ENCODE measurements at places on chromosomes 11 and 22. TPM values are rescaled to one million over a fixed set of nuclear protein-coding genes. Genes with fewer than 3 reads are reported as not detected.

GAL3ST1 gene
- total RNA-seq = not detected

DNA sequence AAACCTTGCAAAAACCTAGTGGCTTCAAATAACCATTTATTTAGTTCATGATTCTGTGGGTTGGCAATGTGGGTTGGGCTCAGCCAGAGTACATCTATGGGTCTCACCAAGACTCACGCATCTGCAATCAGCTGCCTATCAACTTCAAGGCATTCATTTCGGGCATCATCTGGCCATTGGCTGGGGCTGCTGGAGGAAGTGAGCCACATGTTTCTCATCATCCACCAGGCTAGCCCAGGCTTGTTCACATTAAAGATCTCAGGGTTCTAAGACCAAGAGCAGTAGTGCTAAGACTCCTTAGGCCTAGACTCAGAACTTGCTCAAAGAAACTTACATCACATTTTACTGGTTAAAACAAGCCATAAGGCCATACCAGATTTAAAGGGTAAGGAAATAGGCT lies 478.9 kb upstream of the ARHGAP42 start:
- no peaks in the 10 kb centered on the region for H3K27me3 ChIP-seq
- DNase-seq = no peak
- H3K36me3 ChIP-seq = no peaks in the 10 kb centered on the region
- no peak overlapping the region for H3K4me3 ChIP-seq

DNA sequence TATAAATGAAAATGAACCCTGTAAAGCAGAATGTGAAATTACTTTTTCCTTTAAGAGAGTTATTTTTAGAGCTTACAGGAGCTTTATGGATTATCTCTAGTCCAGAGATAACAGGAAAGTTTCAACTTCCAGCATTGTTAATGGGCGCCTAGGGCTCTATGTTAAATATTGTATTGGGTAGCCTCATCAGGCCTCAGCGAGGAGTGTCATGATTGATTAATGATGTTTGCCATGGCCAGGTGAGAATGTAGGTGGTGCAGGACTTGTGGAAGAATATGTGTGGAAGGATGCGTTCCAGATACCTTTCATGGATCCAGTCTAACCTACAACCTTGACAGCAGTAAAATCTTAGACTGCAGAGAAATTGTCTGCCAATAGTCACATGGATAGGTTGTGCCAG lies 50.6 kb downstream of the ME3 start:
- H3K4me1 ChIP-seq = no peaks in the 10 kb centered on the region
- DNase-seq = no peak
- no peak overlapping the region for H3K27ac ChIP-seq
- no peaks in the 10 kb centered on the region for H3K36me3 ChIP-seq
- no peak overlapping the region for H3K4me3 ChIP-seq

- H3K36me3 ChIP-seq = peaks cover 2% of the 10 kb centered on the region
- DNase-seq = peak; percentile 43
- peaks cover 3% of the 10 kb centered on the region for H3K27me3 ChIP-seq
- H3K4me1 ChIP-seq = peaks cover 12% of the 10 kb centered on the region
Observed at GRCh38 chr11:6468712-6469495, 4.8 kb downstream of the TRIM3 start.

DNA sequence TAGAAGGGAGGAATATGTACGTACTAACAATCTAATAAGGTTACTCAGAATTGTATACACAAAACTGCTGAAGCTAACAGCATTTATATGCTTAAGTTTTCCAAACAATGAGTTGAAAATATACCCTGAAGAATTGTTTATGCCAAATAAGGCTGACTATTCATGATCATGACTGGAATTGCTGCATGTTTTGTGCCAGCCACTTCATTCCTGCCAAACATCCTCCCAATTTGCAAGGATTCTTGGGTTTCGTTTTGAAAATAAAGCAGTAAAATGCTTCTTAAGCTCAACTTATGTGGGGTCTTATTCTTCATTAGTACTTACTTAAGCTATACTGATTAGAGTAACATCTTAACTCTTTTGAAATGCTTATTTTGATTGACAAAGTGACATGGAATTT lies 149.0 kb downstream of the SPON1 start:
- no peak overlapping the region for H3K4me3 ChIP-seq
- H3K4me1 ChIP-seq = peaks cover 10% of the 10 kb centered on the region
- no peaks in the 10 kb centered on the region for H3K36me3 ChIP-seq
- H3K27ac ChIP-seq = no peak overlapping the region

IL18 gene
- total RNA-seq = not detected

DNA sequence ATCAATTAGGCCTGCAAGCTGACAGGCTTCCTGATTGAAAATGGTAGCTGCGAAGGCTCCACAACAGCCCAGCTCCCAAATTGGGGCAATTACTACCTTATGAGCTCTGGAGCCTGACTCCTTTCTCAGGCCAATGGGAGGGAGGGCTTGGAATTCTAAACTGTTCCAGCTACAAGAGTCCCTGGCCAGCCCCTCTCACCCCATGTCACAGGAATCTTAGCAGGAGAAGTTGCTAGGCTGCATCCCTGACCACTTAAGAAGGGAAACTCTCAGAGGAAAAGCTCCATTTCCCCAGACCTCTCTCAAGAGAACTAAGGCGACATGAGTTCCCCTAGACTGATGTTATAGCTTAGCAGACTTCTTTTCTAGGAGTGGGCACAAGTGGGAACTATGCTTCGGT lies 4.9 kb downstream of the LRP4 start:
- peaks cover 13% of the 10 kb centered on the region for H3K4me1 ChIP-seq
- H3K36me3 ChIP-seq = no peaks in the 10 kb centered on the region
- H3K4me3 ChIP-seq = no peak overlapping the region
- no peak overlapping the region for H3K27ac ChIP-seq
- peaks cover 58% of the 10 kb centered on the region for H3K27me3 ChIP-seq
- DNase-seq = no peak

GRCh38 chr22:42343531-42344081 lies 73.2 kb upstream of the TCF20 start:
- peaks cover 9% of the 10 kb centered on the region for H3K4me1 ChIP-seq
- H3K36me3 ChIP-seq = no peaks in the 10 kb centered on the region
- H3K27ac ChIP-seq = no peak overlapping the region
- peak; percentile 28 for DNase-seq

BTG4 gene
- not detected for total RNA-seq

DNA sequence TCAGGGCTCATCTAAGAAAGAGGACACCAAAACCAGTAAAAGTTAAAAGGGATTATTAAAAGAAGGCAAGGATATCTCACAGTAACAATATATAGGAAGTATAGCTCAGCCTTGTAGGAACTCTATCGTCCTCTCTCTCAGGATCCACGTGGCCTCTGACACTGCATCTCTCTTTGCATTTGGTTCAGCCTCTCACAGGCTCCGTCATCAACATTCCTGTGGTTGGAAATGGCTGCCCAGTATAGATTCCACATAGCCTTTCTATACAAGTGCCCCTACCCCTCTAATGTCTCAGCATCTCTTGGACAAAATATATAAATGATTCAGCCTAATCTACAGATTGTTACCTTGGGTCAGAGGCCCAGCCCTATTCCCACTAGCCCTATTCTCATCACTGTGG lies 101.3 kb upstream of the DBX1 start:
- H3K4me3 ChIP-seq = no peak overlapping the region
- no peaks in the 10 kb centered on the region for H3K4me1 ChIP-seq
- H3K27ac ChIP-seq = no peak overlapping the region
- no peaks in the 10 kb centered on the region for H3K36me3 ChIP-seq

BDNF gene
- total RNA-seq = not detected
